Hematopoietic multipotent progenitor cell treated with erythropoietin and hydrocortisone succinate and interleukin-3 and kit ligand, for 6 days (in vitro differentiated cells): ENCODE measurements at places on chromosomes 11 and 22.
A peak's percentile ranks its signal among the peaks of the same experiment; 100 is the strongest.

GRCh38 chr11:69920345-69921127 is 101.3 kb upstream of the FGF3 start:
- DNase-seq = no peak

DNA sequence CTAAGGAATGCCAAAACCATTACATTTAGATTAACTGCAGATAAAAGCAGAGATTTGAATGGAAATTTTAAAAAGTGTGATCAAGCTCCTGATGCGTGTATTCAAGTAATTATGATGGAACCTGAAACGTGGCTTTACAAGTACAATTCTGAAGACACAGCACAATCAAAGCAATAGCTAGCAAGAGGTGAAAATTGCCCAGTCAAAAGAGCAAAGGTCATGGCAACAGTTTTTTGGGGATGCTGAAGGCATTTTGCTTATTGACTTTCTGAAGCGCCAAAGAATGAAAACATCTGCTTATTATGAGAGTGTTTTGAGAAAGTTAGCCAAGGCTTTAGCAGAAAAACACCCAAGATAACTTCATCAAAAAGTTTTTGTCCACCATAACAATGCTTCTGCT is 389.6 kb upstream of the TENM4 start:
- DNase-seq = no peak

- DNase-seq = no peak
These were observed 52.3 kb downstream of the SLC22A12 start for GRCh38 chr11:64643256-64643881.

DNA sequence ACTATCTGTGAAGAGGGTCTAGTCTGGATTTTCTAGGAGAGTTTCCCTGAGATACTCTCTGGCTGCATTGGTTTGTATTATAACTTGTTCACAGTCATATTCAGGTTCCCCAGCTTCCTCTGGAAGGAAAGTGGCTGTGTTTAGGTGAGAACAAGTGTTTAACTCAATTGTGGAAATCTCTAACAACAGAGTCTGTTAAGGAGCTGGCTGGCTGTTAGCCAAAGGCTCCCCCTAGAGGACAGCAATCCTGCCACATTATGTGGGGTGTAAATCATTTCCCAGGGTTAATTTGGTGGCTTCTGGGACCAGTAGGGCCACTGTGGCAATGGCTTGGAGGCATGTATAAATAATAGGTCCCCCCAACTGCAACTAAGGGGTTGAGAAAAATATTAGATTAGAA is 18.4 kb downstream of the MS4A6E start:
- DNase-seq = peak; percentile 81

DNA sequence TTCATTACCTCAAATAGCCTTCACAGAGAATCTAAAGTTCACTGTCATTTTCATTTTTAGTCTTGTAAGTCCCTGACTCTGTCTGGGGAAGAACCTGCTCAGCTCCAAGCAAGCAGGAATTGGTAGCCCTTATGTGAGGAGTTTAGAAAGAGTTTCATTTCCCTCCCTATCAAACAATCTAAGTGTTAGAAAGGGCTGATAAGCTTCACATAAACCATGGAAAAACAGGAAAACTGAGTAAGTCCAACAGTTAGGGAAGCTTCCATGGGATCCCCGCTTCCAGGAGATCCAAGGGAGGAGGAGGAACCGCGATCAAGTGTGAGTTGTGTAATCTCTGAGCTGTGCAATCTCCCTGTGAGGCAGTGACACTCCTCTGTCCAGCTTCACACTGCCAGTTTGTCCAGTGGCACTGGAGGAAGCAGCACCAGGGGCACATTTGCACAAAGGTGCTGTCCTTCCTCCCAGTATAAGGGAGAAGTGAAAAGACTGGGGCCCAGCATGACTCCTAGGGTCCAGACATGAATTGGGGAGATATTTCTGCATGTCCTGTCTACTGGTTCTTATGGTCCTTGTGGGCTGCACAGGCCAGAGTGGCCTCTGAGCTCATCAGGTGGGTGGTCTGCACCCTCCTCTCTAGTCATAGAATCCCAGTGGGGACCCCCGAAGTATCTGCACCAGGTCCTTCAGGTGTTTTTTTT is 4.3 kb downstream of the PRAME start:
- DNase-seq = no peak

DNA sequence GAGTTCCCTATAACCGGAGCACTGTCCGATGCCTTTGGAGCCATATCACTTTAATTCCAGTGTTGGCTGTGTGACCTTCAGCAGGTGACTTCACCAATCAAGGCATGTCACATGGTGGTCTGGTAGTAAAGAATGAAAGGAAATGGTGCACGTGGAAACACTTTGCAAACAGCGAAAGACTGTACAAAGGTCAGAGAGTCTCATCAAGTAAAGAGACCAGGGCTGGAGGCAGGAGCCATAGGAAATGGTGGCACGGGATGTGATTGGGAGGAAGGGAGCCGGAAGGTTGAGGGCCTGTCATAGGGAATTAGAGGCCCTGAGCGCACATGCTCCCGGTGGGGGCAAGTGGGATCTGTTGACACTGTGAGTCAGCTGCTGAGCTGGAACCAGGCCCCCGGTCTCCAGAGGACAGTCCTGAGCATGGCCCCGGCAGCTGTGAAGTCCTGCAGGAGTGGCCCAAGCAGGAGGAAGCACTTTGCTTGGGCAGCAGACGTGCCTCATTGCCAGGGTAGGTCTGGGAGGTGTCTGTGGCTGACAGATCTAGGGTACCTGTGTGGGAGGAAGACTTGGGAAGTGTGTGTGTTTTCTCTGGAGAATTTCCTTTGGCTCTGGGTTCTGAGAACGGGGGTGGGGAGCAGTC is 2.0 kb downstream of the DAGLA start:
- DNase-seq = no peak

DNA sequence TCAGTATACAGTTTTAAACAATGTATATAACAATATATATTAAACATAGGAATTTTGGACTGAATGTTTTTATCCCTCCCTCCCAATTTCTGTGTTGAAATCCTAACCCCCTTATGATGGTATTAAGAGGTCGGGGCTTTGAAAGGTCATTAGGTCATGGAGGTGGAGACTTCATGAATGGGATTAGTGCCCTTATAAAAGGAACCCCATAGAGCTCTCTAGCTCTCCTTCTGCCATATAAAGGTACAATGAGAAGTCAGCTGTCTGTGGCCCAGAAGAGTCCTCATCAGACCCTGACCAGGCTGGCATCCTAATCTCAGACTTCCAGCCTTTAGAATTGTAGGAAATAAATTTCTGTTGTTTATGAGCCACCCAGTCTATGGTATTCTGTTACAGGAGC is 6.5 kb downstream of the NNMT start:
- no peak for DNase-seq

- peak; percentile 49 for DNase-seq
These were observed 19.5 kb upstream of the SCGB1A1 start for GRCh38 chr11:62399172-62399877.
